ENCODE measurements at places on chromosomes 3 and 15.
A peak's percentile ranks its signal among the peaks of the same experiment; 100 is the strongest.

DNA sequence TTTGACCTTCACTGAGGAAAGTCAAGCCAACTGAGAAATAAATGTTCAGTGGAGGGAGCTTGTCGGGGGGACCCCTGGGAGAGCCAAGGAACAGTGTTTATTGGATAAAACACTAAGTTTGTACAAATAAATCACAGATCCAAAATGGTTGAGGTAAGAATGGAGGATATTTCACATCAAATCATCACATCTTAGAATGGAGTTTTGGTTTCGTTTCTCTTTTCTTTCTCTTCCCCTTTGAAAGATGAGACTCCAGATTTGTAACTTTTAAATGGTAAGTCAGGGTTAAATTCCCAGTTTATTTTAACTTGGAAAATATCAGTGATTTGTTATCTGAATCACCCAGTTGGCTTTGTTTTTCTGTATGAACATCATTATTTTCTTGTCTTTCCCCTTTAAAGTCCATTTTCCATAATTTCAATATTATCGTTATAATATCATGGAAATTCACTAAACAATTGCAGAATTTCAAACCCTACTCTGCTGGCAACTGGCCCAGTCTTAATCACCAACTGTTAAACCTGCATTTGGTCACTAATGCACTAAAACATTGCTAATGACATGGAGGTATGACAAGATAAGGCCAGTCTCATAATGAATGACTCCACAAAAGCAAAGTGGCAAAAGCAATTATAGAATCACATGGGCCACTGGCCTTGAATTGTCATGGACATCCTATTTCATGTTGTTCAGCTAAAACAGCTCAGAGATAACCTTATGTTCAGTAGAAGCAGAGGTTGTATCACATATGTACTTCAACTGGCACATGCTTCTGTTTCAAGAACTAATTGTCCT, 295.1 kb downstream of the SHOX2 start:
- DNase-seq = no peak

GRCh38 chr15:39433376-39433775, 147.5 kb upstream of the THBS1 start:
- DNase-seq = no peak

DNA sequence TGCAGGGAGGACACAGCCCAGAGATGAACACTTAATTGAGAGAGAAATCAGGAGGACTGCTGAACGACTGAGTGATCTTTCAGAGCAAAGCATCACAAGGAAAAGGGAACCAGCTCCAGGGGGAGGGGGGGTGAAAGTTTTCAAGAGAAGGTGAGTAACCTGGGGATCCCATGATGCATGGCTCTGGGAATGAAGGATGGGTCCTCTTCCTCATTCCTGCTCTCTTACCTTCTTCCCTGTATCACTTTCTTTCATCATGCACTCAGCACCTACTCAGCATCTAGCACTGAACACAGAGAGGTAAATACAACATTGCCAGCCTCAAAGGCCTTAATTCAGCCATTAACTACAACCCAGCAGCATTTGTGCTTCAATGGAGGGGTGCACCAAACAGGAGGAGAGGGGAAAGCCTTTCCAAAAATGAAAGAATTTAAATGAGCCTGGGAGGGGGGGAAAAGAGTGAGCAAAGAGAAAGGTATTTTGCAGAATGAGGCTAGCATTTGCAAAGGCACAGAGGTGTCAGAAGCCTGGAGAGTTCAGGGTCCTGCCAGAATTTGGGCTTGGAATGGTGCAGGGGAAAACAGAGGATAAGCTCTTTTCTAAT, 427.4 kb downstream of the FOXP1 start:
- no peak for DNase-seq

- DNase-seq = no peak
These were observed 59.4 kb upstream of the TRIM71 start for GRCh38 chr3:32758375-32758753.

DNA sequence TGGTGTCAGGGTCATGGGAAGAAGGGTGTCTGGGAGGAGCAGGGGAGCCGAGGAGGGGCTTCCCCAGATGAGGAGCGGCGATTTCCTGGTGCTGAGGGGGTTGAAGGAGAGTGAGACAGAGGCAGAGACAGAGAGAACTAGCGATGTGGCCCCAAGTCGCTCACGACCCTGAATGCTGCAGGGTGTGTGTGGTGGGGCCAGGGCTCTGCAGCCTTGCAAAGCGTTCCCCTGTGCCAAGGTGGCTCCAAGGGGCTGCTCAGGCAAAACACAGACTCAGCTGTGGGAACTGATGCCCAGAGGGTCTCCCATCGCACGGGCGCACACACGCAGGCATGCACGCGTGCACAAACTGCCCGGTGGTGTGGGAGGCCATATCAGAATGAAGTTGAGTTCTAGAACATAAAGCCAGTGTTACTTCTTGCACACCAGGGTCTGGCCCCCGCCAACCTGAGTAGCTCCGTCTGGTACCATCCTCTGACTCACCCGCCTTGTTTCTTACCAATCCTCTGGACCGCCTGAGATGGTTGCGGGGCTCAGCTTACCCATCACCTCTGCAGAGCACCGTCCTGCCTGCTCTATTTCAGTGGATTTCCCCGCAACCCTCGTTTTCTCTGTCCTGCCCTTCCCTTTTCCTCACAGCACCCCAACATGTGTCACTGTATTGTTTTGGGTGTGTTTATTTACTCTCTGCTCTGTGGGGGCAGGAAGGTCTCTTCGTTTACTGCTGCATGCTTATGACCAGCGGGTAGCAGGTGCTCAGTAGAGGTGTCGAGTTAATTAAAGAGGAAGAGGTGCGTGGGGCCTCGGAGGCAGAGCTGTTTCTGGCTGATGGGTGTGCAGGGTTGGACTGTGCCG, 4.5 kb downstream of the MELTF start:
- no peak for DNase-seq

DNA sequence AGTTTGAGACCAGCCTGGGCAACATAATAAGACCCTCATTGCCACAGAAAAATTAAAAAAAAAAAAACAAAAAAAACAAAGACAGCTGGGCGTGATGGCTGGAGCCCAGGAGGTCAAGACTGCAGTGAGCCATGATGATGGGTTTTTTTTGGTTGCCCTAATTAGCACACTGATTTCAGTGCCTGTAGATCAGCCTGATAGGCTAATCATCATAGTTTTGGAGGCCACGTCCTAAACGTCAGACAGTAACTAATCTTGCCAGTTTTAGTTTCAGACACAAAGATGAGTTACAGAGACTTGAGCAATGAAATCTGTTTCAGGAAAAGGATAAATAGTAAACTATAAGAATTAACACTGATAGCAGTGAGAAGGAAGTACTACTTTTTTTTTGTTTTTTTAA, 55.4 kb downstream of the LRCH3 start:
- DNase-seq = no peak

DNA sequence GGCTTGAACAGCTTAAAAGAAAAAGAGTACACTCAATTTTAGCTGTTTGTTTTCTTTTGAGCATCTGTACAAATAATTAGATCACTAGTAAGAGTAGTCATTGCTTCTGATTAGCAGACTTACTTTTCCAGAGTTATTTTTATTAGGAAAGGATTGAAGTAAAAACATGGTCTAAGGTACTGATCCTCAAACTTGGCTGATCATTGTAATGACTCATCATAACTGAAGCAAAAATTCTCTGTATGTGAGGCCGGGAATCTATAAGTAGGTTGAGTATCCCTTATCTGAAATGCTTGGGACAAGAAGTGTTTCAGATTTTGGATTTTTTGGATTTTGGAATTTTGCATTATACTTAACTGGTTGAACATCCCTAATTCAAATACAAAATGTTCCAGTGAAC, 12.4 kb downstream of the NMD3 start:
- no peak for DNase-seq

DNA sequence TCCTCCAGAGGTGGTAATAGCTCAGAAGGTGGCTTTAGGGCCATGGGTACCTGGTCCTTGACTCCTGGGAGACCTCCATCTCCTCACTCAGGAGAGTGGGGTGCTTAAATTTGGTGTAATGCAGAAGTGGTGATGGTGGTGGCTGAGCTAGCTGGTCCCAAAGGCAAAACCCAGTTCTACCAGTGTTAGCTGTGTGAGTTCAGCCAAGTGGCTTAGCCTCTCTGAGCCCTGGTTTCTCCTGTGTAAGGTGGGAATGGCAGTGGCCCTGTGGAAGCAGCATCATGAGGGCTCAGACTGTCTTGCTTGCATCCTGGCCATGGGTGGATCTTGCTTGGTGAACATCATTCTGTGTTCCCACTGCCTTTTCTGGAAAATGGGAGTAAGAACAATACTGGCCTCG, 9.4 kb downstream of the SEMA3F start:
- no peak for DNase-seq

DNA sequence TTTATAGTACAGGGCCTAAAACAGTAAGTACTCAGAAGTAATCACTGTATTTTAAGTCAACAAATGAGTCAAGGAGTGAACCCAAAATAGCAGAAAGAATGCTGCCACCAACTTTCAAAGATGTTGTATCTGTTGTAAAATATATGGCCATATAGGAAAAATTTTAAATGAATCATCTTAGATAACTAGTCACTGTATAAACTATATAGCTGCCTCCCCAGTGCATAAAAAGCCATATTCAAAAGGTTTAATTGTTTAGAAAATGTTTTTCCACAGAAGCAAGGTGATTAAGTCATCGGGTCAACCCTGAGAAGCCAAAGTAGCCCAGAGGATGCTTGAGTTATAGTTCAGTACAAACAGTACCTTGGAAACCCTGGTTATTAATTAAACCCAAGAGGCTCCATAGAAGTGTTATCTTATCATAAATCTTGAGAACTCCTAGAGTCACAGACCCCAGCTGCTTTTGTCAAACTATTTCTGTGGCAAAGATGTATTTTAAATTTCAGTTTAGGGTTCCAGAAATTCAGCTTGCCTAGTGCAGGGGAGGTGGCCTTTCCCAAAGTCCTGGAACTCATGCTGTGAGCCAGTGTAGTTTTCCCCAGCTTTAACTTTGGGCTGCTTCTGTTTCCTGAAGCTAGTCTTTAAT, 39.2 kb downstream of the MBNL1 start:
- peak; percentile 54 for DNase-seq

DNA sequence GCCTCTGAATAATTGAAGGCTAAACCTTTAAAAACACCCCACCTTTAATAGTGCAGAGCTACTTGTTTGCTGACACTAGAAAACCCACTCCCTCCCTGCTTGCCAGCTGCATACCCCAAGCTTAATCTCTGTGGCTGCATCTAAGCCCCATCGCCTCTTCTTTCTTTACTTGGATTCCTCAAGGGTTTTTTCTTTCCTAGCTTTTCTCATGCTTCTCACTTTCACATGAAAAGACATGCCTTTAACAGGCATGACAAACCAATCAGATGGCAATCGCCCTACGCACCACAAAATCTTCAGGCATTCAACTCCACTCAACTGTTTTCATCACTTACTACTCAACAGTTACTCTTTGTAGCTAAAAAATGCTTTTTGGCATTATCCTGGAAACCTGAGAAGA, 77.5 kb downstream of the PLD1 start:
- DNase-seq = no peak

DNA sequence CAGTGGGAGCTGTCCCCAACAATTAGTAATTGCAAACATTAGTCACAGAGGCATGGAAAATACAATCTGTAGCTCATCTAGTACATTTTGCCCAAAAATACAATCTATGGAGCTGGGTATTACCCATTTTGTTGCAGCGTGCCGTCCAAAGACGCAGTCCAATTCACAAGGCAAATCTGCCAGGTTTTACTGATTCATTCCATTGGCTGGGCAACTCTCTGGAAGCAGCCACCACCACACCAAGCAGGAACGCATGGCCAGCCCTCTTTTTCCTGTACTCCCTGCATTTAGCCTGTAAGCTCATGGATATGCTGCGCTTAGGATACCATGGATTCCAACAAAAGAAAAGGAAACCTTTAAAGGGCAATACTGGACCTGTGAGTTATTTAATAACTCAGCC, 60.5 kb upstream of the ARRDC4 start:
- DNase-seq = no peak

GRCh38 chr3:159919873-159920272, 68.8 kb upstream of the IL12A start:
- DNase-seq = no peak

- no peak for DNase-seq
These were observed 161.1 kb upstream of the BCL6 start for GRCh38 chr3:187906416-187906815.

- no peak for DNase-seq
These were observed 50.9 kb upstream of the ZDHHC23 start for GRCh38 chr3:113896930-113897329.

GRCh38 chr3:128004661-128005060, 47.6 kb upstream of the SEC61A1 start:
- DNase-seq = no peak

GRCh38 chr3:40108643-40109042, 200.9 kb upstream of the EIF1B start:
- no peak for DNase-seq

DNA sequence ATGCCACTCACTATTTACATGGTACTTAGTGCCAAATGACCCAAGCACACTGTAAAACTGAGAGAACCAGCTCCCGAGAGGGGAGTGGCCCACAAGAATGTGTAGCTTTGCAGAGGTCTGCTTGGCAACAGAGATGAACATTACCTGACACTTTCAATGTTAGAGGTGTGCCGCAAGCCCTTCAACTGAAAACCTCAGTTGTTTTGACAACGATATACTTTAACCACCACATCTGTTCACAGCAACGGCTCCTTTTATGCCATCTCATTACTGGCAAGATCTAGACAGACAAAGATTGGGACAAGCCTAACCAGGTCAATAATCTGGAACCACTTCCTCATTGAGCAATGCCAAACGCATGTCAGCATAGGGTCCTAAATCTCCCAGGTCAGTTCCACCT, 23.7 kb downstream of the NEK10 start:
- DNase-seq = peak; percentile 37

- DNase-seq = no peak
These were observed at the start of gene SEMA3B for GRCh38 chr3:50268703-50269451. SEMA3B (plus strand) TSS chr3:50269147; CDS start chr3:50269241, 94 bp downstream.

DNA sequence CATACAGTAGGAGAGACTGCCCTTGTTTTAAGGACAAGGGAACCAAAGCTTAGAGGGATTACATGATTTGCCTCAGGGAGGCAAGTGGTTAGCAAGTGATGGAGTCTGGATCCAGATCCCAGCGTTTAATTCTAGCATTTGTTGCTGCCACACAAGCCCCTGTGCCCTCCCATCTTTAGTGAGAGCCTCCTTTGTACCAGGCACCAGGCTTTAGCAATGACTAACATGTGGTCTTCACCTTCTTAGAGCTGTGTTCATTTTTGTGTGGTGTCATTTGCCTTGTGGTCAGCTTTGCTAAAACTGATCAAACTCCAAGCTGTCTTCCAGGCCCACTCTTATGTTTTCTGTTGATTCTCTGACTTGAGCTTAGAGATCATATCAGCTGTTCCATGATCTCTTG, 290.5 kb downstream of the RPLP1 start:
- DNase-seq = no peak

GRCh38 chr3:60810881-60811280, 440.4 kb downstream of the FHIT start:
- no peak for DNase-seq

- DNase-seq = no peak
These were observed 6.3 kb downstream of the THBS1 start for GRCh38 chr15:39587096-39587721.
